Sciatic nerve (tissue), 2 donors: ENCODE measurements at places on chromosomes 3 and 15.

- no peak for DNase-seq
Measured at GRCh38 chr15:48451241-48451640, 120.0 kb downstream of the DUT start.

GRCh38 chr3:43998836-43999727 is 242.6 kb upstream of the TOPAZ1 start:
- peak; percentile 63 for DNase-seq

- DNase-seq: no peak
Measured at GRCh38 chr15:41880156-41880877, 13.5 kb downstream of the SPTBN5 start.

DNA sequence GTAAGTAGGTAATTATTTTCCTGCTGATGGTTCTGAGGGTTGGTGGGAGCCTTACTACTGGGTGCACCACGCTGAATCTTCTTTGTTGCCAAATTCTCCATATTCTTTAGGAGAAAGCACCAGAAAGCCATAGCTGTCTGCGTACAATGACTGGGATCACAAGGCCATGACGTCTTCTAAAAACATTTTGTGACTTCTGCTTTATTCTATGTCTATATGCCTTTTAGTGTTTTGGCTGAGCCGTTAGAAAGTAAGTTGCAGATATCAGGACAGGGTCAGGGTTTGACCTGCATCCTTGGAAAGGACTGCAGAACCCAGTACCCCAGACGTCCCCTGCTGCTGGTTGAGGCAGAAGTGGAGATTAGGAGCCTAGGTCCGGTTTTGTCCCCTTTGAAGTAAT is 95.6 kb downstream of the DNASE1L3 start:
- no peak for DNase-seq

- no peak for DNase-seq
Measured at GRCh38 chr3:46972396-46972795, 4.1 kb downstream of the CCDC12 start.

GRCh38 chr3:195531683-195532082 is 11.4 kb downstream of the PPP1R2 start:
- no peak for DNase-seq

- no peak for DNase-seq
Measured at GRCh38 chr15:101578443-101578894, 73.7 kb downstream of the TM2D3 start.

DNA sequence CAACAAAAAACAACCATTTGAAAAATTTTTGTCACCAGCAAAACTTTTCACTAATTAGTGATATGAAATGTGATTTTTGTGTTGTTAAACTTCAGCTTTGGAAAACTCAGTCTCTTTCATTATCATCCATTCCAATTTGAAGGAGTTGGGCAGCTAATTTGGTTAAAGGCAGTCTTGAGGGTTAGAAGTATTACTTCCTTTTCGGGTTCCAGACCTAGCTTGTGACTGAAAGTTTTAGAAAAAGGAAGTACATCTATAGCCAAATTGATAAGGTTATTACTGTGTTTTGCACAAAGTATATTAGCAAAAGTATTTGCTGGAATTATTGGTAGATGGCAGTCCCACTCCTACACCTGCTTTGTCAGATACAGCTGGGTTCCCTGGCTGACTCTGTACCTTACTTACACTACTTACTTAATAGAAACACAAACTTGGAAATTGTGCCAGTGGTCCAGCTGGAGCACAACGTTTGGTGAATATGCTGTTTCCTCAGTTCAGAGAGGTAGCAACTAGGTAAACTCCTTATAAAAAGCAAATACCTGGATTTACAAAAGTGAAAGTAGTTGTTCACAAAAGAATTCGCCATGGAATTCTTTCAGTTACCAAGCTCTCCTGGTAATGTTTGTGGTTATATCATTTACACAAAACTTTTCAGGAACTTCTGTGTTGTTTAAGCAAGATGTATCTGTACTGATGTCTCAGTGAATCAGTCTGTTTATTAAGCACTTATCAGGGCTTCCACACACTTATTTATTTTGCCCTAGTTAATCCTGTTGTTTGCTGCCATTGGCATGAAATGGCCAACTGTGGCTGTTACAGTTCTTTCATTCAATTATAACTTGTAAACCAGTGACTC is 31.6 kb downstream of the TIPARP start:
- DNase-seq: no peak

GRCh38 chr3:67619991-67620390 is 34.4 kb downstream of the SUCLG2 start:
- DNase-seq: no peak

- no peak for DNase-seq
Measured at GRCh38 chr3:18556001-18556408, 130.9 kb upstream of the SATB1 start.

DNA sequence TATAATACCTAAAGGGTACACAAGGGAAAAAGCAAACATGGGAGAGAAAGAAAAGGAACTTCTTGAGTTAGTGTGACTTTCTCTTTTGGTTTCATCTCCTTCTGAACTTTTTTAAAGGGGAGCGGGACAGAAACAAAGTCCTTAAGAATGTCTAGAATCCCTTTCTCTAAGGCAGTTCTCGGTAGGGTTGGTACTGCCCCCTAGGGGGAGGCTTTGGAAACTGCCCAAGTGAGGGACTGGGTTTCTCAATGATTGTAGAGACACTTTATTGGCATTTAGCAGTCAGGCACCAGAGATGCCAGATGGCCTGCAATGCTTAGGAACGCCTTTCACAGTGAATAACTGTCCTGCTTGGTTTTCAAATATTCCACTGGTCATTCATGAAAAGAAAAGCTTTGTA is 172.7 kb downstream of the WDR72 start:
- no peak for DNase-seq

DNA sequence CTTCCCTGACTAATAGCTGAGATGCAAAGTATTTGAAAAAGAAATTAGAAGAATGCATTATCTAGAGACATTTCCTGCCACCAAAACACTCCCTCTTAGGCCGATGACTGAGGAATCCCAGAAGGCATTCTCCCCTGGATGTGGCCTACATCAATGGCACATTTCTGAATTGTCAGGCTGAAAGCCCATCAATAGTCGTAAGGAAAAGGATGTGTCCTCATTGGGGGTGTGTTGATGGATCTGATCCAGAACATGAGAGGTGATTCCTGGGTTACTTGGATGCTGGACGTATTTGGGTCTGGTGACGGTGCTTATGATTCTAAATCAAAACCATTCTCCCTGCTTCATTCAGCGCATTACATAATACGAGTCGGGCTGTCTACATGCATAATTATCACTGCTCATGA is 216.9 kb upstream of the CDIN1 start:
- no peak for DNase-seq

DNA sequence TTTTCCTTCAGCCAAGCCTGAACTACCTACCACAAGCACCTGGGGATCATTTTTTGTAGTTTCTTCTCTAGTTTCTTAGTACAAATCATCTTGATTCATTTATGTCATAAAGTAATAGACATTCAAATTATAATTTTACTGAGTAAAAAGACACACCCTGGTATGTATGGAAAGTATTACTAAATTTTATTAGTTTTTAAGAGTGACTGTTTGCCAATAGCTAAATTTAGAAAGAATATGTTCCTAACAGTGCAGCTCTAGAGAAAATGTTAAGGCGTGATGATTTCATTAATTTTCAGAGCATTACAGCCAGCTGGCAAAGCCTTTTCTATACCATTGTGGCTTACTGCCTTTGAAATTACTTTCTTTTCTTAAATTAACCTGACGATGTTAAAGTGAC is 612.0 kb upstream of the KCNMB2 start:
- DNase-seq: no peak

- DNase-seq: no peak
Measured at GRCh38 chr15:96093063-96093462, 237.4 kb upstream of the NR2F2 start.

GRCh38 chr3:50050361-50050760 is 38.4 kb upstream of the RBM5 start:
- DNase-seq: no peak

DNA sequence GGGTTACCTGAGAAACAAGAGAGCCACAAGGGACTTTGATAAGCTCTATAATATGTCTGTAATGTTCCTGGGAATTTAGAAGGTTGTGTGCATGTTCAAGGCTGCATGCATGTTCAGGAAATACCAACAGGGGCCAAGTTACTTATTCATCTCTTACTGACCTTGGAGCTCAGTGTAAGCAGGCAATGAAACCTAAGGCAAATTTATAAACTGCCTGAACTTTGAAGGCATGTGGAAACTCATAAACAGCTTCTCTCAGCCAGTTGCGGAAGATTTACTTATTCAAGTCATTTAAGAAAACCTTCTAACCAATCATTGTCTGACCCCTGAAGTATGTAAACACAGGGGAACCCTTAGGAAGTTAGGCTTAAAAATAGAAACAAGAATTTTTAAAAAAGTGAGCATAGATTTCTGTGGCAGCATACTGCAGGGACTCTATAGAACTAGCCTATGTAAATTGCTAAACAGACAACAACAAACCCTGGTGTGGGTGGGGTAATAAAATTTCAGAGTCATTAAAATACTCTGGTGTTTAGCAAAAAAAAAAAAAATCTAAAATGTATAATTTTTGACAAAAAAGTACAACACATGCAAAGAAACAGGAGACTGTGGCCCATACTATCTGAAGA is 57.2 kb downstream of the SLC15A2 start:
- DNase-seq: no peak

GRCh38 chr3:123401836-123402530 is 46.9 kb downstream of the ADCY5 start:
- no peak for DNase-seq

GRCh38 chr3:87219611-87220010 is 7.5 kb upstream of the CHMP2B start:
- no peak for DNase-seq

DNA sequence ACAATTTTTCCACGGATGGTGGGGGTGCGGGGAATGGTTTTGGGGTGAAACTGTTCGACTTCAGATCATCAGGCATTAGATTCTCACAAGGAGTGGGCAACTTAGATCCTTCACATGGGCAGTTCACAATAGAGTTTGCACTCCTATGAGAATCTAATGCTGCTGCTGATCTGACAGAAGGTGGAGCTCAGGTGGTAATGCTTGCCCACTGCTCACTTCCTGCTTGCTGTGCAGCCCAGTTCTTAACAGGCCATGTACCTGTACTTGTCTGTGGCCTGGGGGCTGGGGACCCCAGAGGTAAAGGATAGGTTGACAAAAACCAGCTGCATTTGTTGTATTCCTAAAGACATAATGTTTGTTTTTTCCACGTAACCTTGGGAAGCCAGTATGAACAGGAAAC is 16.0 kb downstream of the DZIP3 start:
- no peak for DNase-seq

DNA sequence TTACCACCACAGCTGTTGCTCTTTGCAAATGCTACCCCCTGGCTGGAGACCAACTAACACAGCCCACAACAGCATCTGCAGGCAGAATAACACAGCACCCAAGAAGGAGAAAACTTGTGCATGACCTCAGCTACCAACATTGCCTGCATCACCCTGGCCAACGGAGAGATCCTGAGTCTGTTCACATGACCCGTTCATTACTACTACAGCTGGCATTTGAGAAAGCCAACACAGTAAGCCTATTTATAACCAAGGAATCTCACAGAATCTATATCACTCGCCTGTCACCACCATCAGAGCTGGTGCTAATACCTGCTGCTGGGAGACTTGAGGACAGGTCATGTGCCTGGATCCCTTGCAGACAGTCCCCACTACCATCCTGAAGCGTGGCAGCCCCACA is 215.2 kb downstream of the POLQ start:
- DNase-seq: no peak

DNA sequence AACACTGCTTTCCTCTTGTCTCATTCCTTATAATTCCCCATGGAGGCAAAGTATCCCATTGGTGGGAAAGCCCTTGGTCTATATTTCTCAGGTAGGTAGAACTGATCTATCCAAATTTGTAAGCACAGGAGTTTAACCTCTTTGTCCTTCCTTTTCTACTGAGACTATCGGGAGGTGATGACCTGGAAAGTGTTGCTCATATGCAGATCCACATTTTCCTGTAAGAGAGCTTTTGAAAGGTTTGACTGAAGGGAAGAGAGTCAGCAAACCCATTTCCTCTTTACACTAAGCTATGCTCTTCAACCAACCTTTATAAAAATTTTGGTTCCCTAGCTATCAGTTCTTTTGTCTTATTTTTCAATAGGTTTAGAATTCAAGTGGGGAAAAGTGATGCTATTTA is 200.7 kb downstream of the TIGIT start:
- DNase-seq: no peak

DNA sequence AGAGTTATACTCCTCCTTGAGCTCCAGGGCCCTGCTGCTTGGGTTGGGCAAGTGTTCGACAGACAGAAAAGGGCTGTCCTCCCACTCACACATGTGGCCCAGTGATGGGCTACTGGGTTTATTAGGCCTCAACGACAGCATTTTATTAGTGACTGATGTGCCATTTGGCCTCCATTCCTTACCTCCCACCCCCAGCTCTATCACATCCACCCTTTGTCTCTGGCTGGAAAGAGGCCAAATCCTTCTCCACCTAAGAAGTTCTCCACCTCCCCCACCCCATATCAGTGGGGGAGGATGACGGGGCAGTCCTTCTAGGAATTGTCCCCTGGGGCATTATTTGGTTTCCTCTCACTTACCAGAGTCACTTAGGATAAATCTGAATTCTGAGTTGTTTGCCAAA is 57.1 kb upstream of the WNT5A start:
- DNase-seq: no peak

- no peak for DNase-seq
Measured at GRCh38 chr15:52714968-52715367, 35.8 kb upstream of the ATOSA start.

GRCh38 chr15:44554934-44555723 is 18.2 kb downstream of the EIF3J start:
- no peak for DNase-seq

GRCh38 chr3:133891662-133892378 is 3.9 kb downstream of the RAB6B start:
- DNase-seq: no peak

DNA sequence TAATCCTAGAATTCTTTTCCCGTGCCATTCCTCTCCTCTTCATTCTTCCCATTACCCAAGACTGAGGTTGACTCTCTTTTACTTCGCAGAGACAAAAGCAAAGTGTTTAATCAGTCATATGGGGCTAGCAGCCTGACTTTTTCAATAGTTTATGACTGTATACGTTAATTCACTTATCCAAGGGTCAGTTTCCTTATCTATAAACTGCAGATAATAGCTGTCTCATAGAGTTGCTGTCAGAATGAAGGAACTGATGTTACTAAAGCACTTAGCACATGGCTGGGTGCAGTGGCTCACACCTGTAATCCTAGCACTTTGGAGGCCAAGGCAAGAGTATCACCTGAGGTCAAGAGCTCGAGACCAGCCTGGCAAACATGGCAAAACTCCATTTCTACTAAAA is 43.5 kb upstream of the ULK4 start:
- DNase-seq: no peak

DNA sequence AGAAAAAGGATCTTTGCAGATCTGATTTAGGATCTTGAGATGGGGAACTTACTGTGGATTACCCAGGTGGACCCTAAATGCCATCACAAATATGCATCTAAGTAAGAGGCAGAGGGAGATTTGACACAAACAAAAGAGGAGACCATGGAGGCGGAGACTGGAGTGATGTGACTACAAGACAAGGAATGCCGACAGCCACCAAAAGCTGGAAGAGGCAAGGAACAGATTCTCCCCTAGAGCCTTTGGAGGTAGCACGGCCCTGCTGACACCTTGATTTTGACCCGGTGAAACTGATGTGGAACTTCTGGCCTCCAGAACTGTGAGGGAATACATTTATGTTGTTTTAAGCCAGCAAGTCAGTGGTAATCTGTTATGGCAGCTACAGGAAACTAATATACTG is 44.0 kb downstream of the GASK1A start:
- no peak for DNase-seq
